ENCODE measurements at places on chromosomes 6 and 20.
A peak's percentile ranks its signal among the peaks of the same experiment; 100 is the strongest.

DNA sequence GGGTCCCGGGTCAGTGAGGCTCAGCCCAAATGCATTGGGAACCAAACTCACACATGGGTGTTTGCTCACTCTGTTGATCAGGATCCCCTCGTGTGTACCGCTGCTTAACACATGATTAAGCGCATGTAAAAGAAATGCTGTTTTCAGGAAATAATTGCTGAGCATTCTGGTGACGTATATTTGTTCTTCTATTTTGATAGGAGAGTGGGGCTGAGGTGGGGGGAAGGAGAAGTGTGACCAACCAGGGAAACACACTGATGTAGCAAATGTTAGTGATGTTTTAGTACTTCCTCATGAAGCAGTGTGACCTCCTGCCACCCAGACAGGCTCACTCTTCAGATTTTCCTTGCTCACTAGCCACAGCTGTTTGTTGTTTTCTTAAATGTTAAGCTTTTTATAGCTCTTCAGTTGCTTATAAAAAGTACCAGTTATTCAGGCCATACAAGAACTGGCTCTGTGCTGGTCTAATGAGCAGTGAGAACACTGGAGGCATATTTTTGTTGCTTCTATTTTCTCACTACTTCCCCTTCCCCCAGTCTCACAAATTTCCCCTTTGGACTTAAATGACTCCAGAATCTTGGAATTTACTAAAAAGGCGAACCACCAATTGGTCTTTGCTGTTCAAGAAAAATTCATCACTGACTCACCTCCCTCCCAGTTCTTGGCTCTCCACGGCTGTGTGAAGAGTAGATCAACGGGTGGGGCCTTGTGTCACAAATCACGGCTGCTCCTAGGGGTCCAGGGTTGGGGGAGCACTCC, 79.2 kb upstream of the BACH2 start:
- no peak for DNase-seq

- DNase-seq, result no peak
Measured at GRCh38 chr6:3888153-3888957, 39.2 kb downstream of the FAM50B start.

DNA sequence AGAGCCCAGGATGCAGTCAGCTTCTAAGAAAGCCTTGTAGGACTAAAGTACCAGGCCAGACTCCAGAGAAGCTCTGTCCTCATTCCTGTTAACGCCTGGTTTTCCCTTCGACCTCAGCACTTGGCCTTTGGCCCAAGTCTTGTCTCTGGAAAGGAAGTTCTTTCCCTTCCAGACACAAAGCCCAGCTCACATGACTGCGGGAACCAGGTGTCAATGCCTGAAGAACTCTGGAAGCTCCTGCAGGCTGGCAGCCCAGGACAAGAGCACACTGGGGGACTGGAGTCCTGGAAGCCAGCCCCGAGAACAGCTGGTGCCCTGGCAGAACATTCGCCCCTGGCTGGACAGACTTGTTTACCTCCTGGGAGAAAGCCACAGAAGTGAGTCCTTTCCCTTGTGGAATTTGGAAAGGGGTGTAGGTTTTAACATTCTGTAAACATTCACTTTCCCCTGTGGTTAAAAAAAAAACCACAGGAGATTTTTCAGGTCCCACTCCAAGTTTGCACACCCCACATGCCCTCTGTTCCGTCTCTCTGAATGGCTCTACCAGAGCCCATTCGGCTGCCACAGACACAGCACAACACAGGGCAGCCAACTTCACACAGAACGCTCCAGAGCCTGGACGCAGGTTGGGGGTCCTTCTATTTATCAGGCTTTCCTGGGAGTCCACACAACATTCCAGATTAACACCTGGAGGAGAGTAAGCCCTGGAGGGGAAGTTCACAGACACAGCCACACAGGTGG, 18.1 kb downstream of the ACSS1 start:
- no peak for DNase-seq

- DNase-seq, result no peak
Measured at GRCh38 chr6:43990627-43991619, 136.3 kb downstream of the MRPL14 start.

GRCh38 chr6:3644739-3645012, 106.8 kb downstream of the PXDC1 start:
- no peak for DNase-seq

GRCh38 chr20:48787861-48788375, 39.9 kb downstream of the PREX1 start:
- DNase-seq, result no peak

DNA sequence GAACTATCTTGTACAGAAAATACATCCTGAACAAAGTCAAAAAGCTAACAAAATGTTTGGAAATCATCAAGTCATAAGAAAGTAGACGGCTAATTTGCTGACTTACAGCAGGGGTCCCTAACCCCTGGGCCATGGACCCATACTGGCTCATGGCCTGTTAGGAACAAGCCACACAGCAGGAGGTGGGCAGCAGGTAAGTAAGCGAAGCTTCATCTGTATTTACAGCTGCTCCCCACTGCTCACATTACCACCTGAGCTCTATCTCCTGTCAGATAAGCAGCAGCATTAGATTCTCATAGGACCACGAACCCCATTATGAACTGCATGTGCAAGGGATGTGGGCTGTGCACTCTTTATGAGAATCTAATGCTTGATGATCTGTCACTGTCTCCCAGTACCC, 115.5 kb downstream of the CDK19 start:
- DNase-seq, result no peak

- no peak for DNase-seq
Measured at GRCh38 chr20:49381558-49382493, 100.6 kb downstream of the KCNB1 start.

DNA sequence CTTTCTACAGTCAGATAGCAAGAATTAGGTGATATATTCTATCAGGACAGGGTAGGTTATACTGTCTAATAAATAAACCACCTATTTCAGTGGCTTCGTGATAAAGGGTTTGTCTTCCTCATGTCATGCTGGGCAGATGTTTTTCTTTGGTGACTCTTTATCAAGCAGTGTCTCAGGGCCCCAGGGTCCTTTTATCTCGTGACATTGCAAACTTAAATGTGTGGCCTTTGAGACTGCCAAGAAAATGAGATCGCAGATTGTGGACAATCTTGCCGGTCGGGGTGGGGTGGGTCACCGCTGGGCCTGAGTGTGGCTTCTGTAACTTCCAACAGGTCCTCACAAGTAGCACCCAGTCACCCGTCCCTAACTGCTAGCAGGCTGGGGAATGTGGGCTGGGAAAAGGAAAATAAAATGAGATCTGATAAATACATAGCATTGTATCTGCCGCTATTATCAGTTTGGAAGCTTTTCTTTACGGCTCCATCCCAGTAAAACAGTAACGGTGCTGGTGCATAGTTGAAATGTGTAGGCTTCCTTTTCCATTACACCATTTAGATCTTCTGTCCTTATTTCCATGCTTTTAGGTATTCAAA, 50.5 kb upstream of the BMP6 start:
- DNase-seq, result no peak

- DNase-seq, result no peak
Measured at GRCh38 chr6:8174571-8174970, 72.2 kb upstream of the EEF1E1 start.

DNA sequence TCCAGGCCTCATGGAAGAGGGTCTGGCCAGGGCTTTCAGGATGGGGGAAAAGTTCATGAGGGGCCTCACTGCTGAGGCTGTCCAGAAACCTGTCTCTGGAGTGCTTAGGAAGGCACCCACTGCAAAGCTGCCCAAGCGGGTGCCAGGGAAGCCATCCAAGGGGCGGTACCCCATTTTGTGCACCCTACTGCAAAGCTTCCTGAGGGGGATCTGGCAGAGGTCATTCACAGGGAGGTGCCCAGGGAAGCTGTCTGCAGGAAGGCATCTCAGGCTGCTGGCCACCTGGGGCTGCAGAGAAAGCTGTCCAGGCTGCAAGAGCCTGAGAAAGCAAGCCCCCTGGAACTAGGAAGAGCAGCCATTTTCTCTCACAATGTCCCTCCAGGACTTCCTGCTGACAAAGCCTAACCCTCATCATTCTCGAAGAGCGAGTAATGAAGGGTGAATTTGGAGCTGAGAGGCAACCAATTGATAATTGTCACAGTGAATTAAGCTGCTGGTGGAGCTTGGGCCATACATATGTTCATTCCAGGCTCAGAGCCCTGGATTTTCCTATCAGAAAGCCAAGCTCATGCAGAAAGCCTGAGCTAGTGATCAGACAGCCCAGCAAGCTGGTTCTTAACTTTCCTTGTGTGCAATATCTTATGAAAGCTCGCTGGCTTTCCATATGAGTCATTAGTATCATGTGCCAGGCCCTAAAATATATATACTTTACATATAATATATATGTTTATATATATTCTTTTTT, 62.2 kb upstream of the SLC22A16 start:
- no peak for DNase-seq

- no peak for DNase-seq
Measured at GRCh38 chr20:62163986-62164762, 18.7 kb upstream of the MTG2 start.

- DNase-seq, result no peak
Measured at GRCh38 chr20:60967431-60968316, 284.4 kb upstream of the CDH4 start.

- DNase-seq, result no peak
Measured at GRCh38 chr20:51492167-51493092, 50.1 kb downstream of the NFATC2 start.

GRCh38 chr6:16355238-16355637, 116.9 kb downstream of the GMPR start:
- DNase-seq, result no peak

- no peak for DNase-seq
Measured at GRCh38 chr6:85449388-85449817, 480 bp upstream of the NT5E start.

GRCh38 chr6:22254886-22255285, 42.0 kb downstream of the PRL start:
- no peak for DNase-seq

- DNase-seq, result no peak
Measured at GRCh38 chr6:7087491-7087979, 20.2 kb upstream of the RREB1 start.

DNA sequence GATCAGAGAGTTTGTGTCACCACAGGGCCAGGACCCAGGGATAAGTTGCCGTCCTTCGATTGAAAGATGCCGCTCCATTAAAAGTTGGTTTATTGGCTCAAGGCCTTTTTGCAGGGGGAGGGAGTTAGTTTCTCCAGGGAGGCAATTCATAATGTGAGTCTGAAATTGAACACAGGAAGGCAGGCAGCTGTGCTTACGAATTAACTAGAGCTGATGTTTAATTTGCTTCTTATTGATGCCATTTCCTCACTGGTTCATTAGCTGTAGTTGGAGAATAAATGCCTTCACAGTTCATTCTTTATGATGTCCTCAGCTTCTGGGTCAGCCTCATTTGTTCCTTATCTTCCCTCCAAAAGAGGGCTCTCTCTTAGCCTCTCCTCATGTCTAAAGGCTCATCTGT, 113.2 kb upstream of the PTPRT start:
- DNase-seq, result no peak

DNA sequence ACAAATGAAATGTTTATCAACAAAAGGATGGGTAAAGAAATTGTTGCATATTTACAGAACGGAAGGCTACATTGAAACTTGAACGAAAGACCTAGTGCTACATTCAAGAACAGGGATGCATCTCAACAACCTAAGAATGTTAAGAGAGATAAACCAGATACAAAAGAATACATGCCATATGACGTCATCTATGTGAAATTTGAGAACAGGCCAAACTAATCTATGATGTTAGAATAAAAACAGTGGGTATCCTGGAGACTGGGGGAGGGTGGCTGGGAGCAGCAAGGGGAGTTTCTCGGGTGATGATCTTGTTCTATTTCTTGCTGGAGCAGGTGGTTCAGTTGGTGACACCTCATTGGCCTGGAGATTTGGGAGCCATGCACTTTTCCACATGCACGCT, 81.5 kb downstream of the SULF2 start:
- no peak for DNase-seq

- DNase-seq, result no peak
Measured at GRCh38 chr20:14406495-14406894, 69.1 kb upstream of the FLRT3 start.

DNA sequence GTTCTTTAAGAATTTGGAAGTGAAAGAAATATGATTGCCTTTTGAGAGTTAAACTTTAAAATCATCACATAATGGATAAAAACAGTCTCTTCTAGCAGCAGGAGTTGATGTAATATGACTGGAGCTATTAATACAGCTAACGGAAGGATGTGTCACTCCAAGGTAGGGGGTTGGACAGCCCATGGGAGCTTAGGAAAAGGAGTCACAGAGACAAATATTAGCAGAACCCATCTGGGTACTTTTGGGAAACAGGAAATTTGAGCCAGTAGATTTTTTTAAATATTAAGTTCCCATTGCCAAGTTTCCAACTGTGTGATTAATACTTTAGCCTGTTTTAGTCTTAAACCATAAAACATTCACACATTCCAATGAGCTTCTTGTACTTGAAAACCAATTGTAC, 164.7 kb upstream of the RIMS1 start:
- no peak for DNase-seq

- no peak for DNase-seq
Measured at GRCh38 chr20:56403465-56403864, 8.6 kb upstream of the CASS4 start.

DNA sequence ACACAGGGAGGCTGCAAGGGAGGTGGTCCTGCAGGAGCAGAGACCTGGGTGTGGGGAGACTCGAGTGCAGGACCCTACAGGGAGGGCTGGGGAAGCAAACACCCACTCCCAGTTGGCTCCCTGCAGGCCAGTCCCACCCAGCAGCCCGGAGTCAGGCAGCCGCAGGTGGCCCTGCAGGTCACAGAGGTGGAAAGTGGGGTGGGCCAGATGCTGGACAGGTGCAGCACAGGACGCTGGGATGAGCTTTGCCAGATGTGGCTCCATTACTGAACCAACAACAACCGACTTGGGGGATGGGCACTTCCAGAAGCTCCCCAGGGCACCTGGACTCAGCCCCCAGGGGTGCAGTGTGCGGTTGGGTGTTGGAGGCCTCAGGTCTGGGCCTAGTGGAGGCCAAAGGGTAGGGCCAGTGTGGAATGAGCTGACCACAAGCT, 26.6 kb upstream of the MYT1 start:
- DNase-seq, result no peak

- DNase-seq, result no peak
Measured at GRCh38 chr6:162267126-162267525, 460.4 kb downstream of the PRKN start.

DNA sequence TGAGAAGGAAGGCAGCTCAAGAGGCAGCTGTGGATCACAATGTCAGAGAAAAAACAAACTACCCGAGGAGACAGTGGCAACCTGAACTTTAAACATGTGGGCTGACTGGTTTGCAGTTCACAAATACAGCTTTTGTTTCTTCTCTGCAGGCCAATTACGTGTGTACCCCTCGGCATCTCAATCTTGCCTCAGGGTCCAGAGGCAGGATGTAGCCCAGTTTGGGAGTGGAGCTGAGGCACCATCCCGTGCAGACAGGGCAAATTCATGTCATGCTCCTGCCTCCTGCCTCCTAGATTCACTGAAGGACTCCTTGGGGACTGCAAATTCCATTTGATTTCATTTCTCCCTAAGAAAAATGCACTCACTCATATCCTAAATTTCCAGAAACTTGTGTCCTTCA, 94.2 kb upstream of the KCNK16 start:
- DNase-seq, result no peak

GRCh38 chr20:25090492-25091429, 8.8 kb upstream of the VSX1 start:
- DNase-seq, result no peak

- peak; percentile 87 for DNase-seq
Measured at GRCh38 chr6:31493875-31494694, 3.9 kb upstream of the MICB start.

GRCh38 chr20:45036044-45036755, 64.7 kb downstream of the KCNS1 start:
- no peak for DNase-seq

Measured in ecto neural progenitor cell (in vitro differentiated cells).